ENCODE measurements at places on chromosomes 5 and 9.

GRCh38 chr5:154947778-154948177, 6.9 kb downstream of the MRPL22 start:
- no peak for DNase-seq

GRCh38 chr9:82912645-82913044, 150.3 kb downstream of the RASEF start:
- no peak for DNase-seq

- DNase-seq: no peak
These were observed 21.7 kb downstream of the CXXC5 start for GRCh38 chr5:139669662-139670368.

GRCh38 chr9:37192803-37193202, 72.4 kb downstream of the ZCCHC7 start:
- no peak for DNase-seq

- DNase-seq: no peak
These were observed 60.6 kb downstream of the PPP2R2B start for GRCh38 chr5:146817973-146818372.

DNA sequence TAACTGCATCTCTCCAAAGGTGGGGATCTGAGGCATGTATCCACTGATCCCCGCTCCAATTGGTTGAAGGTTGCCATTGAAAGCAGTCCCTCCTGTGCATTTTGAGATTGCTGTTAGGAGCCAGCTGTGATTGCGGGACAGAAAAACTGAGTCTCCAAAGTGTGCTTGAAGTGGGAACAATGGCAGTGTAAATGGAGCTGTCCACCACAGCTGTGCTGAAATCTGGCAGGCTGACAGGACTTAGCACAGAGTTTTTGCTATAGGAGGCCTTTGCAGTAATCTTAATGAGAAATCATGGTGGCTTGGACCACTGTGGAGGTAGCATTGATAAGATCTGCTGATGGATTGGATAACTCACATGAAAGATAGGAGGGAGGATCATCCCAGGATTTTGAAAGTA, 3.3 kb downstream of the RNF20 start:
- no peak for DNase-seq

GRCh38 chr9:93636172-93636661, 59.8 kb downstream of the PHF2 start:
- DNase-seq: no peak

- no peak for DNase-seq
These were observed 41.7 kb downstream of the ECPAS start for GRCh38 chr9:111442360-111443027.

- DNase-seq: no peak
These were observed 364.6 kb downstream of the NPR3 start for GRCh38 chr5:33075731-33076130.

- no peak for DNase-seq
These were observed 222.1 kb downstream of the SYK start for GRCh38 chr9:91023741-91024140.

- DNase-seq: no peak
These were observed 266.9 kb downstream of the ARHGAP26 start for GRCh38 chr5:143037071-143037470.

- DNase-seq: no peak
These were observed 197.5 kb downstream of the KIAA0825 start for GRCh38 chr5:94420885-94421284.

GRCh38 chr5:123610209-123610608, 98.2 kb downstream of the CSNK1G3 start:
- peak; percentile 3 for DNase-seq

DNA sequence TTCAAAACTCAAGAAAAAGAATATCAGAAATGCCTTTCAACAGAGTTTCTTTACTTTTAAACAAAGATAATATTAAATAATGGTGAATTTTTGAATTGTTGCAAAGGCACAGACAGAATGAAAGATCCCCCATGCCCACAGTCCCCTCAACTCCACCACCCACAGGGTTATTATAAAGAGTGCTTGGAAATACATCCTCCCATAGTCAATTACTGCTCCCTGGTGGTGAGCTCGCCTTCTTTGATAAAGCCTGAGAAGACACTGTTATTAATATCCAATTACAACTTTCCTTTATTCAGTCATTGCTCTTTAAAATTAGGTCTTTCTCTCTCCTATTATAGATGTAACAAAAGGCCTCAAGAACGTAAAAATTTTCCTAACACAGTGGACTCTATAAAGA, 490.2 kb upstream of the RORB start:
- no peak for DNase-seq

GRCh38 chr5:135072387-135073281, 38.6 kb upstream of the PITX1 start:
- DNase-seq: peak; percentile 50

DNA sequence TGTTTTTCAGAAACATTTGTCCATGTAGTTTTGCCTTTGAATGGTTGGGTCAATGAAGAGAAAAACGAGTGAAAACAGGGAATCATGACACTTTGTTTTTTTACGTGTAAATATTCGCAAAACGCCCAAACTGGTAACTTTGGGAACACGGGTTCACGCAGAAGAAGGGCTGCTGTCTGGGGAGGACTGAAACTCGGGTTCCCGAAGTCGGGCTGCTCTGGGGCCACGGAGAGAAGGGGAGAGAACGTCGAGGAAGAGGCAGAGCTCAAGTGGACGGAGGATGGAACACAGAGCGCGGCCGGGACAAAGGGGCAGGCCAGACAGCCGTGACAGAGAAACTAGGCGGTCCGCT, 478 bp upstream of the SETD9 start:
- DNase-seq: no peak

GRCh38 chr5:23629396-23629795, 122.0 kb downstream of the PRDM9 start:
- no peak for DNase-seq

- DNase-seq: no peak
These were observed 58.4 kb downstream of the APC start for GRCh38 chr5:112795944-112796678.

GRCh38 chr5:82657033-82657699, 379.0 kb upstream of the RPS23 start:
- DNase-seq: no peak

DNA sequence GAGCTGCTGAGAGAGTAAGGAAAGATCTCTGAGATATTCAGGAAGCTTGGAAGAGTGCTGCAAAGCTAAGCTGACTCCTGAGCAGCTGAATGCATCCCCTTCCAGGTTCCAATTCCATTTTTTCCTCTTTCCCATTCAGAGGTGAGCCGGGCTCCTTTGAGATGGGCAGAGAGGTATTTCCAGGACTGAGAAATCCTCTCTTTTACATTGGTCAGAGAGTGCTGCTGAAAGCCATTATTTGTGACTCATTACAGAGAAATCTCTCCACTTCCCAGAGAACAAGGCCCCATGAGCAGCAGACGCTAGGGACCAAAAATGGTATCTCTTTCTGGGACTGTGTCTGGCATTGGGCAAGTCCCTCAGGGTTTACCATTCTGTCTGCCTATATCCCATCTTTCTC, 3.7 kb downstream of the MCTP1 start:
- peak; percentile 97 for DNase-seq

- DNase-seq: no peak
These were observed 13.7 kb upstream of the INPP5E start for GRCh38 chr9:136453326-136453725.

DNA sequence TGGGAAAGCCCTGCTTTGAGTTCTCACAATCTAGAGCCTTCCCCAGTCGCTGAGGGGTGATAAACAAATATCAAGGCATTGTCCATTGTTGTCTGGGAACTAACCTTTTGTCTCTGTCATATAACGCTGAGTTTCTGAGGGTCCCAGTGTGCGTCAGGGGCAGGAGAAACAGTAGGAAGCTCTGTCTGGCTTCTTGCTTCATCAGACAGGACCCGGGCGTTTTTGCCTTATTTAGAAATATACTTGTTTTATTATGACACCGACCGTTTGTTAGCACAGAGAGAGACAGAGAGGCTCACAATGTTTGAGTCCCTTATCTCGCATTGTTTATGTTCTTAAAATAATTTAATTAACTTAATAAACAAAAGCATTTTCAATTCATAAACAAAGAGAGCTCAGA, 204.9 kb upstream of the GAS1 start:
- no peak for DNase-seq

- DNase-seq: no peak
These were observed 88.6 kb downstream of the SLC44A1 start for GRCh38 chr9:105333076-105333475.

DNA sequence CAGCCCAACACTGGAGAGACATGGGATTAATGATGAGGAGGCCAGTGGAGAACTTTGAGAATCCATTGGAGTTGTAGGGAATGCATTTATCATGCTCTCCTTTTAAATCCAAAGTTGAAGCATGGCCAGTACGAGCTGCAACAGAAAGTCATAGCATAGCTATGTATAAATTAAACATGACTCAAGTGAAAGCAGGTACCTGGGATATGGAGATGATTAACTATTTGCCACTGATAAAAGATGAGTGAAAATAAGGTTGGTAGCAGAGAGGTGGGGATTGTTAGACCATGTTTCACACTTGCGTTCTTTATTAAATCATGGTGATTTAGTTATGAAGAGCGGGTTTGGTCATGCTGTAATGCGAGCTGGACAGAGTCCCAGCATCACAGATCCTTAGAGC, 189.6 kb downstream of the ARHGEF28 start:
- no peak for DNase-seq

DNA sequence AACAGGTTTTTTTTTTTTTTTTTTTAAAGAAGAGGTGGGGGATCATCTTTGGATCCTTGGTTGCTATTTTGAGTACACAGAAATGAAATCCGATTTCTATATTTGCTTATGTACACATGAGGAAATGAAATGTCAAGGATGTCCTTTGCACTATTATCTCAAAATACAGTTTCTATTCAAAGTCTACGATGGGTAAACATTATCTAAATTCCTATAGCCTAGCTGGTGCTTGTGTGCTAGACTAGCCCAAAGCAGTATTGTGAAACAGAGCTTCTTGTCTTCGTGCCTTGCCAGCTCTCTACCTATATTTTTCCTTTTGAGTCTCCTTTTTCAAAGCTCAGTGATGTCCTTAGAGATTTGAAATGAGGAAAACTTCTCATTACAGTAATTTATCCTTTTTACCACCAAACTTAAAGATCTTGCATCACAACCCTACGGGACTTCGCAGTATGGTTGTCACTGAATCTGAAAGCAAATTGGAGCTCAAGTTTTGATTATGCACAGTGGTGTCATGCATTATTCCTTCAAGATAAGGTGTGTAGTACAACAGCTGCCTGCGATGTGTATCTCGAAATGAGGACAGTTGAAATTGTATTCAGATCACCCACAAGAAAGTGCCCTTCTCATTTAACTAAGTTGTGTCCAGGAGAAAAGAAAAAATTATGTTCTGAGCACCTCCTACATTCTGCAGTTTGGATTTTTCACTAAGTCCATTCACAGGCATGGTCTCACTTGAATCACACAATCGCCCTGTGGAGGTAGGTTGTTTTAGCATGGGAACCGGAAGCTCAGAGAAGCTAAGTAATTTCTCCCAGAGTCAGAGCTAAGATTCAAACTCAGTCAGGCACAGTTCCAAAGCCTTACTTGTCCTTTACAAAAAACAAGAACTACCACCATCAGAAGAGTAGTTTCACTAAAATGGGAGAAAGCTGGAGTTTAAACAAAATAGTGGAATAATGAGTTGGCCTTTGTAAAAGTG, 379.0 kb downstream of the GLIS3 start:
- no peak for DNase-seq

DNA sequence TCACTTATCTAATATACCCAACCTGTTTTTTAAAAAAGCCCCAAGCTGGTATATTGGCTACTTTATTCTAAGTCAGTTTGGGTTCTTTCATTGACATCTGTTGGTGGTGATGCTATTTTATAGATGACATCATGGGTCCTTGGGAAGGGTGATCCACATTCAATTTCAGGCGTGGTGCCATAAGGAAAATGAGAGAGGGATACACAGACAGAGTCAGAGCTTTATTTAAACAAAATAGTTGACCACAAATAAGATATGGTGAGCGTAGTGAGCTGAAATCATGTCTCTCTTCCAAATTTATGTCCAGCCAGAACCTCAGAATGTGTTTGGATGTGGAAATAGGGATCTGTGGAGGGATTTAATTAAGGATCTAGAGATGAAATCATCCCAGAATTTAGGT, 302.4 kb downstream of the MAT2B start:
- no peak for DNase-seq

DNA sequence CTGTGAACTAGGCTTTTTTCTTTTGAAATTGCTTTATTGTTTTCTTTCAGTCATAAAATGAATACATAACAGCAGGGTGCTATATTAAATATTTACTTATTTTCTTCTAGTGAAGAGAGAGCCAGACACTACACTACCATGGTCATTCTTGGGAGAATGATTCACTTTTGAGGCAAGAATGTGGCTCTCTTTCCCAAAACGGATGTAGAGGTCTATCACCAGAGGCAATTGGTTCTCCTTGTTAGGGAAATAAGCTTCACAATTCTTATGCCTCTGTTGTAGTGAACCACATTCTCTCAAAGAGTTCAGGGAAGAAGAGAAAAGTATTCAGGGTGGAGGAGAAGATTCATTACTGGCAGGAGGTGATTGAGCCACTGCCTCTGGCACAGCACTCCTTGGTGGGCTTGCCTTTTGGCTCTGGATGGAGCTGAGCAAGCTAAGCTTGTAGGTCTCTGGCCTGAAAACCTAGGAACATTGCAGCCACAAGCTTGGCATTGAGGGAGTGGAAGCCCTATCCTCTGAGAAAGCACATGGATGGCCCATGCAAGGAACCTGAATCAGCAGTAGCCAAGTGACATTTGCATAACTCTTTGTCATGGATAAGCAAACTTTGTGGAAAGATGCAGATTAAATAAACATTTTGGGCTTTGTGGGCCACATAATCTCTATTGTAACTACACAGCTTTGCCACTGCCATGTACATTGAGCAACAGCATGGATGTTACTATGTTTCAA, 179.0 kb upstream of the TNC start:
- DNase-seq: no peak

All from SW480 (cell line).